ENCODE measurements at places on chromosomes 4 and X.

- no peak for DNase-seq
Measured at GRCh38 chr4:76539979-76540378, 105.0 kb downstream of the SHROOM3 start.

DNA sequence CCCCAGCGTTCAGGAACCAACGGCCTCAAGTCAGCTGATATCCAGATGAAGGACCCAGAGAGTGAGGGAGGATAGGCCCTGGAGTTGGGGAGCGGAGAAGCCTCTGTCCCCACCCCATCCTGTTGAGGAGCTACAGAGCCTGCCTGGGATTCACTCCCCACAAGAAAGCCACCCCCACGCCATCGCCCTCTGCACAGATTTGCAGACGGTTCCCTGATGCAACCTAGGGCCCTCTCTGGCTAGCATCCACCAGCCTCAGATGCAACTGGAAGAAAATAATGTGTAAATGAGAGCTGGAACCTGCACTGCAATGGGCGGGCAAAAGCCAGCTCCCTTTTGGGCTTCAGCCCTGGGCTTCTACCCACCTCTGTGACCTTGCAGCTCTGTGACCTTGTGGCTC, 185.6 kb downstream of the BCOR start:
- no peak for DNase-seq

- no peak for DNase-seq
Measured at GRCh38 chr4:5137927-5138326, 86.6 kb downstream of the STK32B start.

GRCh38 chr4:139674875-139675550, 9.4 kb downstream of the MGST2 start:
- DNase-seq: no peak

DNA sequence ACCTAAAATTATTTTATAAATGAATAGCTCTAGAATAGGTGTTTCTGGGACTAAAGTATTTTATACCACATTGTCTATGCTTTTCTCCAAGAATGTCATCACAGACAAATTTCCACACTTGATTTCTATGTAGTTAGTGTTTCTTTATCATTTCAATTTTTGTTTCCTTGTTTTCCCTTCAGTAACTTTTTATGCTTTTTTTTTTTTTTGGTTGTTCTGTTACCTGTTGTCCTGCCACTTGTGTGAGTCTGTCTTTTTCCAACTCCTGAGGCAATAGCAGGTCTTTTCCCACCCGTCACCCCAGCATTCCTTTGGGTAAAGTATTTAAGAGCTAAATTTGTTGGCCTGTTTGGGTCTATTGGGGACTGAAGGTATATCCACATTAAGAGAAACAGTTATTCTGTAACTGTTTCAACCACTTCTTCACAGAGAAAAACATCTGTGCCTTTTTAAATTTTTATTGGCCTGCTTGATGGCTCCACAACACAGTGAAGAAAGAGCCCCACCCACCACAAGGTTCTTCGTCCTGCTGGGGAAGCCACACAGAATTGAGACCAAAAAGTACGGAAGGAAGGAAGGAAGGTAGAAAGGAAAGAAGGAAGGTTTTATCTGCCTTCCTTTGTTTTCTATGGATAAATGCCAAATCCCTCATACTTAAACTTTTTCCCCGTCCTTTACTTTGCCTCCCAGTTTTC, 17.7 kb upstream of the GPC3 start:
- no peak for DNase-seq

GRCh38 chr4:148044912-148045352, 313.0 kb downstream of the ARHGAP10 start:
- DNase-seq: no peak

Data from MCF 10A (cell line).